Effector memory CD8-positive, alpha-beta T cell (primary cell): ENCODE measurements at places on chromosomes 6 and 20.

- DNase-seq: no peak
Observed at GRCh38 chr6:37095997-37096396, 74.0 kb upstream of the PIM1 start.

- DNase-seq: no peak
Observed at GRCh38 chr6:16776394-16777017, 15.2 kb upstream of the ATXN1 start.

- no peak for DNase-seq
Observed at GRCh38 chr6:5278047-5278446, 16.7 kb downstream of the FARS2 start.

- DNase-seq: no peak
Observed at GRCh38 chr6:117423754-117424153, 2.0 kb downstream of the ROS1 start.

DNA sequence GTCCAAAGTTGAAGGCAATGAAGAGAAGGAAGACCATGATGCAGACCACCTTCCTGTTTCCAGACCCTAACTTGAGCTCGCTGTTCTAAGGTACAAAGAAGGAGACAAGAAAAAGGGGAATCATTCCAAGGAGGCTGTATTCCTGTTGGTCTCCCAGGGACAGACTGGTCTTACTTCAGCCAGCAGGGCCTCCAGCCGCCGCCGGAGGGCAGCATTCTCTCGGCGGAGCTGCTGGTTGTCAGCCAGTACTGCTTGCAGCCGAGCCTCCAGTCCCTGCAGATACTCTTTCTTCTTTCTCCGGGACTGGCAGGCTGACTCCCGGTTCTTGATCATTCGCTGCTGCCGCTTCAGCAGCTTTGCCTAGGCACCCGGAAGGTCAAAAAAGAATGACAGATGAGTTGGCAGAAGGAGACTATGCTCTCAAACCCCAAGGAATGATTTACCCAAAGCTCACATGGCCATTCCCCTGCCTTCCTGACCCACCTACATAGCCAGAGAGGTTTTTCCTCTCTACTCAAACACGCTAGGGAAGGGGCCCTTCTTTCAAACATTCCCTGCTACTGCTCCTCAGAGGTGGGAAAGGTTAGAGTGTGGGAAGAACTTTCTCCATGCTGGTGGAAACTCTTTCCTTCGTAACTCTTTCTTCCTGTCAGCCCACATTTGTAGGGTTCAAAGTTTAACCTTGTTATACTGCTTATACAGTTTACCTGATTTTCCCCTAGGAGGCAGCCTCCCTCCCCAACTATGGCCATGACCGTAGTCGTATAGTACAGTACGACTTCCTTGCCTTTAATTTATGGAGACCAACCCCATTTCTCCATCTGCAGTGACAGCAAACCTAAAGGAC lies 9.0 kb downstream of the ATF6B start:
- peak; percentile 53 for DNase-seq

DNA sequence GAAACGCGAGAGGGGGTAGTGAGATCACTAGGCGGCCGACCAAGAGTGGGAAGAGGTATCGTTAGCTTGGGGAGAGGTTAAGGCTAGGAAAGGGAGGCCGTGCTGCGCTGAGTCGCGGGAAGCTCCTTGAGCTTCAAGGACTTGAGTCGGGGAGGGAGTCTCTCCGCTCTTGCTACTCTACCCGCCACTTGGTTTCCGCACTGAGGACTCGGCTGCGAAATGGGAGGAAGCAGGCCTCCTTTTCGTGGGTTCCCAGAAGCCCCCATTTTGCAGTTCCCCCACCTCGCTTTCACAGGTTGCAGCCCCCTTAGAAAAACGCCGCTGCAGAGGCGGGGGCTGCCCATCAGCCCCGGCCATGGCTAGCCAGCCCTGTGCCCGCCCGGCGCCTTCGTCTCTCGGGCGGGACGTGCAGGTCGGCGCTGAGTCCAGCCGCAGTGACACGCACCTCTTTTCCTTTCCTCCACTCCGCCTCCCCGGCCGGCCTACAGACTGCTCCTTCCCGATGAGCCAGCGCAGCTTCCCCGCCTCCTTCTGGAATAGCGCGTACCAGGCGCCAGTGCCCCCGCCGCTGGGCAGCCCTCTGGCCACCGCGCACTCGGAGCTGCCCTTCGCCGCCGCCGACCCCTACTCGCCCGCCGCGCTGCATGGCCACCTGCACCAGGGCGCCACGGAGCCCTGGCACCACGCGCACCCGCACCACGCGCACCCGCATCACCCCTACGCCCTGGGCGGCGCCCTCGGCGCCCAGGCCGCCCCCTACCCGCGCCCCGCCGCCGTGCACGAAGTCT lies 4.9 kb downstream of the VGLL2 start:
- DNase-seq: no peak

GRCh38 chr6:109660526-109661320 lies 30.3 kb downstream of the AK9 start:
- DNase-seq: no peak

DNA sequence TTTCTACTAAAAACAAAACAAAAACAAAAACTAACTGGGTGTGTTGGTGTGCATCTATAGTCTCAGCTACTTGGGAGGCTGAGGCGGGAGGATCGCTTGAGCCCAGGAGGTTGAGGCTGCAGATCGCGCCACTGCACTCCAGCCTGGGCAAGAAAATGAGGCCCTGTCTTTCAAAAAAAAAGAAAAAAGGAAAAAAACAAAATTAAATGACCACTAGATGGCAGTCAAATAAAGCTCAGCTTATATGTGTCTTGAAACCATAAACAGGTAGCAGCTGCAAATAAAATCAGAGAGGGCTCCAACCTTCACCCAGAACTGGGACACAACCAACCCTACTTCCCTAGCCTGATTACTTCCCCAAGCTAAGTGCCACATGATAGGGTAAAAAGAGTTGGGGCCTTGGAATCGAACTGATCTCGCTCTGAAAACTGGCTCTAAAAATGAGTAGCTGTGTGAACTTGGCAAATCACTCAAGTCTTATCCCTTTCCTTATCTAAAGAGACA lies 67.1 kb upstream of the ADGRF4 start:
- DNase-seq: no peak

GRCh38 chr6:39902786-39903465 lies 31.3 kb downstream of the MOCS1 start:
- no peak for DNase-seq

DNA sequence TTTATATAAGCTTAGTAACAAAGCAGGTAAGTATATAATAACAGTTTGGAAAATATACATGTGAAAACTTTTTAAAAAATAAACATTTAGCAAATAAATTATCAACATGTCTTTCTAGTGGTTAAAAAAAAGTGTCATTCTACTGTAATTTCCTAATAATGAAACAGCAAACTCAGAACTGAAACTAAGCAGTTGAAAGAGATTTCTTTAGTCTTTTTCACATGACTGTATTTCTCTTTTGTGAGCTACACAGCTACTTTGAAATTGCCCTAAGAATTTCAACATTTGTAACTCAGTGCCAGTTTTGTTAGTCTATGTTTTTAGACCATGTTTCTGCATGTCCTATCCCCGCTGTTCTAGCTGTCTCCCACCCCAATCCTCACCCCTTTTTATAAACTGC lies 28.4 kb upstream of the SDHAF4 start:
- no peak for DNase-seq

GRCh38 chr6:134211297-134211696 lies 106.6 kb downstream of the SGK1 start:
- DNase-seq: no peak

GRCh38 chr6:16933961-16934360 lies 167.9 kb upstream of the STMND1 start:
- DNase-seq: no peak

GRCh38 chr6:53922539-53922981 lies 127.8 kb downstream of the LRRC1 start:
- DNase-seq: no peak

DNA sequence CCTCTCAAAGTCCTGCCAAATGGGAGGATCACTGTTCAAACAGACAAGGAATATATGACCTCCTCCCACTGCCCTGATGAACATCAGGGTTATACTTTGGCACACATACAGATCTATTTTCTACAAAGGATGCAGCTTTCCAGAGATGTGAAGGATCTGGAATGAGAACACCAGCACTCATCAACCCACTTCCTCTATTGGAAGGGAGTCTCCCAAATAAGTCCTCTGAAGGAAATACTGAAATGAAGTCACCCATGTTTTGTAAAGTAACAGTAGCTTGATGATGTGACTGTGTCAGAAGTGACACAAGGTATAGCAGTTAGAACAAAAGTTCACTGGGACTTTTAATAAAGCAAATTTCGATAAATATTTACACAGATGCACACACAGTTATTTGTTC lies 104.9 kb downstream of the OGFRL1 start:
- no peak for DNase-seq

DNA sequence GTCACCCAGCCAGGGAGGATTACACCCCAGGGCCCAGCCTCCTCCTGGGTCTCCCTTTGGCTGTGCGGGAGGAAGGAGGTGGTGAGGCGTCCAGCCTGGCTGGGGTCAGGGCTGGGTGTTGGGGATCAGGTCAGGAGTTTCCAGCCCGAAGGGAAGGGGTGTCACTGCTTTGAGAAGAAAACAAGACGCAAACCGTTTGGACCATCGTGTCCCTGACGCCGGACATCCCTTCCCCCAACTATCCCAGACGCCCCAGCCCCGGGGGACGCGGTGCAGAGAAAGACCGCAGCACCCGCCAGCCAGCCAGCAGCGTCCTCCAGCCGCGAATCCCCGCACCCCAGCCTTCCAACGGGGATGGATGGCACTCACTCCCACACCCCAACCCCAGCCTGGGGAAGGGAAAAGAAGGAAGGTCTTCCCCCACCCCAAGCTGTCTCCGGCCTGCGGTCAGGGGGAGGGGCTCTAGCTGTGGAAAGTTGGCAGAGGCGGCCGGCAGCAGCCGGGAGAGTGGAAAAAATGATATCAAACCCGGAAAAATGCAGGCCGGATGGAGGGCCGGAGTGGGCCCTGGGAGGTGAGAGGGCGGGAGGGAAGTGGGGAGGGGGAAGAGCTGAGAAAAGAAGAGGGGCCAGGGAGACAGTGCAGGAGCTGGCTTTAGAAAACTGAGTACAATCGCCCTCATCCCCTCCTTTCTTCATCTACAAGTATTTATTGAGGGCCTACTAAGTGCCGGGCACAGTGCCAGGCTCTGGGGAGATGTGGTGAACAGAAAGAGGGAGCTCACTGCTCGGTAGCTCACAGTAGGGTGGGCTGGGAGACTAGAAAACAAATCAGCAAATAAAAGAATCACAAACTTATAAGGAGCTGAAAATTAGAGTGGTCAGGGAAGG lies 10.6 kb downstream of the REM1 start:
- DNase-seq: no peak

DNA sequence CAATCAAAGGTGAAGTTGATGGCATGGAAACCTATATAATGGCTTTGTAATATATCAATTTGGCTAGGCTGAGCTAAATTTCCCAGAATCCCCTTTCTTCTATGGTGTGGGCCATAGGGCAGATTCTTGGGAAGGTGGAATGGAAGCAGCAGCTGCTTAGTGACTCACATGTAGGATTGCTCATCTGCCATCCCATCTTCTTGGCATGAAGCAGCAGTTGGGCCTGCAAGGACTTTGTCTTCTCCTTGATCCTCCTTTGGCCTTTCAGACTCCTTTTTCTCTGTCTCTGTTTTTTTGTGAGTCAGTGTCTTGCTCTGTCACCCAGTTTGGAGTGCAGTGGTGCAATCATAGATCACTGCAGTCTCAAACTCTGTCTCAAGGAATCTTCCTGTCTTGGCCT lies 52.6 kb upstream of the CEP162 start:
- DNase-seq: no peak

GRCh38 chr20:47305667-47306066 lies 50.8 kb downstream of the ZMYND8 start:
- DNase-seq: no peak

DNA sequence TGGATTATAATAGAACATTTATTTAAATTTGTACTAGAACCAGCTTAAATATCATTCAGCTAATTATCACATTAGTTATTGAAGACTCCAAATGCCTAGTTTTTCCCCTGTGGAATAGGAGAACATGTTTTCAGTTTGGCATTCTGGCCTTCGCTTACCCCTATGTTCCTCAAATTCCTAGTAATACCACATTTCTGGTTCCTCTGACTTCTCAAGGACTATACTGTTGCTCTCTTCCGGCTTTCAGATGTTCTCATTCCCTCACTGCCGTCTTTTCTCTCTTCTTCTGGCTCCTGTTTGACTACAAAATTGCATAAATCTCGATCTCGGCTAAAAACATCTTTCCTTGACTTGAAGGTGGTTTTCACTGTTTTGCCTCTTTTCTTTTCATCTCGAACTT lies 71.8 kb upstream of the KHDRBS2 start:
- no peak for DNase-seq

DNA sequence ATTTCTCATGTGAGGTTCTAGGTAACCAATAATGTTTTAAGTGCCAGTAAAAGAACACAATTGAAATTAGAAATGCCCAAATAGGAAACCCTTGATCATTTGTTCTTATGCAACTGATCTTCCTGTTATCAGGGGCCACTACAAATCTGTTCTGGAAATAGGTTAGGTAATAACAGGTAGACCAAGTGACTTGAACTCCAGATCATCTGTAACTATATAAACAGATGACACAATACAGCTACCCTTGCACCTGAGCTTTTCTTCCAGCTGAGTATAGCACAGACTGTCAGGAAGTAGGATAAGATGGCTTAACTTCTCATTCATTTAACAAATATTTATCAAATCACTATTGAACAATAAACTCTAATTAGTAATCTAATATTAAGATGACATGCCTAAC lies 52.5 kb downstream of the MAN1A1 start:
- no peak for DNase-seq

DNA sequence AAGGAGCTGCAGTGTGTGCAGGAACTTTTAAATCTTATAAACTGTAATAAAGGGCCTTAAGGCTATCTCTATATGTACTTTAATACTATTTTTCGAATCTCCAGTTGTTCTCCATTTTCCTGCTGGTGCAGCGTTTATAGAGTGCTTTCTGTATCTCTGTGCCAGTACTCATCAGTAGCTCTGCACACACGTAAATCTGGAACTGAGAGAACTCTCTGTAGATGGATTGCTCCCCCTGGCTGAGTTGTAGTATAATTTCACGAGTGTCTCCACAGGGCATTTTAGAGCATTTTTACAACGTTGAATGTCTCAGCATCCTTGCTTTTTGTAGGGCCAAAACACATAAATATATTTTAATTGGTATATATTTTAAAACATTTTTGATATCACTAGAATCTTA lies 256.5 kb downstream of the TRDN start:
- DNase-seq: no peak

DNA sequence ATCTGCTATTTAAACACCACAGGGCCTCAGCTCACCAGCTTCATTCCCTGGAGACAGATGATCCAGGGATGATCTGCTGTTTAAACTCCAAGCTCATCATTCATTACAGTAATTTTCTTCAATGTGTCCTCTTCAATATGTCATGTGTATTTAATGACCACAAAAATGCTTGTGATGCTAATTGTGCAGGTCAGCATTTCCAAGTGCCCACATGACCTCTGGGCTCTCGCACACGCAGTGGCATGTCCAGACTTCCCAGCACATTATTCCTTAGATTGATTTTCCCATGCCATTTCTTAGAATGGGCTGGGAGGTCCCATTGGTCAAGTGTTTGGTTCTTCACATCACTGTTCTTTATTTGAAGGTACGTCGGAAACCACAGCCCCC lies 434.4 kb downstream of the HAO1 start:
- no peak for DNase-seq

DNA sequence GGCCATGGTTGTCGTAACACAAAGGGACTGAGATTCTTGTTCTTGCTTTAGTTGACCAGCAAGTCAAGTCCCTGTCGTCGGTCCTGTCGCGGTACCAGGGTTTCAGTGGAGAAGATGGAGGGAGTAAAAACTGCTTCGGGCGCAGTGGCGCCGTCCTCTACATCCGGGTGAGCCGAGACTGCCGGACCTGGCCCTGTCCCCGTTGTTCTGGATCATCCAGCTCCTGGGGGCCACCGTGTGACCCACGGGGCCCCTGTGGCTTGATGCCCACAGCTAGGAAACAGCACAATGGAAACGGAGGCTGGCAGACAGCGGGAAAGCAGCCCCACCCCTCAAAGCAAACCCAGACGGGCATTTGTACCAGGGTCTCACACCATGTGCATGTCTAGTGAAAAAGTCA lies 15.0 kb downstream of the MTG2 start:
- no peak for DNase-seq
